Peyer's patch (tissue), 4 donors: ENCODE measurements at places on chromosomes 5 and 9. TPM values are rescaled to one million over a fixed set of nuclear protein-coding genes. Genes with fewer than 3 reads are reported as not detected.

Gene DNAH5
- 0.28 TPM for total RNA-seq

Gene DAB2IP
- 63.3 TPM for total RNA-seq

- no peak for DNase-seq
These were observed 307.4 kb upstream of the HAPLN1 start for GRCh38 chr5:84028093-84028492.

DNA sequence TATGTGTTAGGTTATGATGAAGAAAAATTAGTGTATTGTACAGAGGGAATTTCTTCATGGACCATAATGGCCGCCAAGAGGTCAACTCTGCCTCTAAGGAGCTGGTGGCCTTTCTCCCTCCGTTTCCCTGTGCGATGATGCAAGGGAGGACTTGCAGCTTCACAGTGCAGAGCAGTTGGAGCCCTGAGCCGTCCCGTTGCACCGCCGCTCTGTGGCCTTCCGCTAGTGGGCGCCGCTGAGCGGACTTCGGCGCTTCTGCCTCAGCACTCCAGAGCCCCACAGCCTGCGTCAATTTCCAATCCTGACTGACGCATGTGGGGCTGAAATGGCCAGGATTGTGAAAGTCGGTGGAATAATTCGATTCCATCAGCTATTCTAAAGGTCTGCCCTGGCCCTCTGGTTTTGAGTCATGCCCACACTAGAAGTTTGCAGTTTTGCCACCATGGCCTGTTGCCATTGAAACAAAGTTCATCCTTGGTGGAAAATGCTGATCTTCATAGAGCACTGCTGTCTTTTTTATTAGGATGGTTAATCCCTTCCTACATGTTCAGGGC is 22.7 kb upstream of the LECT2 start:
- peak; percentile 77 for DNase-seq

DNA sequence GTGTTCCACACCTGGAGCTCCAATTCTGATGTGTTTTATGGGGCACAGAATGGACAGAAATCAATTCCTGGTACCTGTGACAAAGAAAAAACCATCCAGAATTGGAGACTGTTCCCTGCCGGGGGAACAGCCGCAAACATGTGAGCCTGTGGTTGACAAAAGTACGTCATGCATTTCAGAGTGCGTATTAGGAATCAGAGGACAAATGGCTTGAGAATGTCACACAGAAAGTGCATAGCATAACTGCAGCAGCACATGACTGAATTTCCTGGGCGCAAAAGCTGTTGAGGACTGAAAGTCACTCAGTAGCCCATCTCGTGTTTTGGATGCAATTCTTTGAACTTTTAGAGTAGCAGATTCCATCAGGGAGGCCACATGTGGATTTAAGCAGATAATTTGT is 85.1 kb downstream of the TRIO start:
- no peak for DNase-seq
